ENCODE measurements at places on chromosomes 1 and 21.

DNA sequence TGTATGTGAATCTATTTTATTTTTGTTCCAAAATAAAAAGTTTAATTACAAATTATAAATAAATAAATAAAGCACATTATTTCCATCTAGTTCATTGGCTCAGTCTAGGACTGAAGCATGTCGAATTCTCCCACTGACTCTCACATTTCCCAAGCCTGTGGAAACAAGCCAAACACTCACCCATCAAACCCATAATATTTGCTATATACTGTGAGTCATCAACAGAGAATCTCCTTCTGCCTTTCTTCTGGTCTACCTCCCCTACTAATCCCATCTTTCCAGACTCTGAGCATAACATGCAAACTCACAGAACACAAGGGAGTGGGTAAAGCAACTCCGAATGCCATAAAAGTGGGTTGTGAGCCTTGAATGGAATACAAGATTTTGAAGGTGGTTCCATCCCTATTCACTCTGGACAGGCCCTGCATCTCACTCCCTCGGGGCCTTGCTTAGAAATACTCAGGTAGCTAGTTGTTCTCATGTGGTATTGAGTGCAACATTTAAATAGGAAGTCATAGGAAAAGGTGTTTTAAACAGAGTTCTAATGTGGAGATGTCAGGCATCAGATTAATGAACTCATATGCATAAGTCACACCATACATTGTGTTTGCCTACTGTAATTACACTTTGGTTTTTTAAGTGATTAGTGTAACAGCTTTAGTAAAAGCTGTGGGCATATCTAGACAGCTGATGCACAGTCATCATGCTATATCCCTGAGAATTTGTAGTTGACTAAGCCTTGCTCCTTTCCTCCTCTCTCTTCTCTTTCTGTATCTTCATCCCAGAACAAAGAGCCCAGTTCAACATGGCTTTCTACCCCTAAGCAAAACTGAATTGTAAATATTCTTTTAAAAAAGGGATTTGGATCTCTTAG is 47.0 kb downstream of the F5 start:
- no peak overlapping the region for H3K4me3 ChIP-seq
- H3K27me3 ChIP-seq = no peaks in the 10 kb centered on the region
- DNase-seq = no peak
- no peaks in the 10 kb centered on the region for H3K4me1 ChIP-seq

DNA sequence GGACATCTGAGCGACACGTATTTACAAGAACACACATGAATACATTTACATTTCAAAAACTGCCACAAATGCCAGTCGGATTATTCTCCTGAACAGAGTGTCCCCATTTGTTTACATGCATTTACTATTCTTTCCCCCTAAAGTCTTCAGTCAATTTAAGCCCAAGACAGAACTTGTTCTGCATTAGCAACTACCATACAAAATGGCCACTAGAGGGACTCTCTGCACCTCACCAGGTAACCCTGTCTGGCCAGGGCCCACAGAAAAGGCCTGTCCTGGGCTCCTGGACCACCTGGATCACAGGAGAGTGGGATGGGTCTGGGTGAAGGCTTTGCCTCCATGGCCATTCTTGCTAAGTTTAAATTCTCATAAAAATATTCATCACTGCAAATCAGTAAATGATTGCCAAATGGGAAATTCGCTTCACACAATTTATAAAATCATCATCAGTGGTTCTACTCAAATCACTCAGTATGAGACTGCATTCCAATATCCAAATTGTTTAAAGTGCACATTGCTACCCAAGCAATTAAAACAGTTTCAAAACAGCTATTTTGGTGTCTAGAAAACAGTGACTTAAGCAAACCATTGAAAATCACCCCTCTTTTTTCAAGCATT is 12.5 kb upstream of the GUCA2A start:
- no peak overlapping the region for H3K27ac ChIP-seq
- H3K27me3 ChIP-seq = no peaks in the 10 kb centered on the region
- peaks cover 4% of the 10 kb centered on the region for H3K36me3 ChIP-seq
- no peak overlapping the region for H3K4me3 ChIP-seq
- no peaks in the 10 kb centered on the region for H3K4me1 ChIP-seq

DNA sequence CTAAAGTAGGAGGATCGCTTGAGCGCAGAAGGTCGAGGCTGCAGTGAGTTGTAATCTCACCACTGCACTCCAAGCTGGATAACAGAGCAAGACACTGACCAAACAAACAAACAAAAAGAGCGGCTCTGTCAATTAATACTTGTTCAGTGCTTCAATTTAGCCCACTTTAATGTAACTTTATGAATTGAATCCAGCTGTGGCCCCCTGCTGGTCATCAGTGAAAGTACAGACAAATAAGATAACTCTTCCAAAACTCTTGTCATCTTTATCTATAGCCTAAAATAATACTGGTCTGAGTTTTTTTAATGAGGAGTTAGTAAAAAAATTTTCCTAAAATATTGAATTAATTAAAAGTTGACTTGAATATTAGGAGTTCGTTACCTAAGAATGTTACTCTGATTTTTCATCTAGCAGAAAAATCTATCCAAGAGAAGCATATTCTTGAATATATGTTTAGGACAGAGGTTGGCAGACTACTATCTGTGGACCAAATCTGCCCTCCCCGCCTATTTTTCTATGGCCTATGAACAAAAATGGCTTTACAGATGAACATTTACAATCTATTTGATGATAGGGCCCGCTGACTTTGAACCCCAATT is 26.1 kb downstream of the ATP5PF start:
- H3K36me3 ChIP-seq = no peaks in the 10 kb centered on the region
- no peak overlapping the region for H3K27ac ChIP-seq
- H3K4me1 ChIP-seq = no peaks in the 10 kb centered on the region
- DNase-seq = no peak

- no peak for DNase-seq
- H3K36me3 ChIP-seq = no peaks in the 10 kb centered on the region
- no peak overlapping the region for H3K4me3 ChIP-seq
- H3K4me1 ChIP-seq = no peaks in the 10 kb centered on the region
- no peaks in the 10 kb centered on the region for H3K27me3 ChIP-seq
- H3K27ac ChIP-seq = no peak overlapping the region
Observed at GRCh38 chr1:109644670-109645069, 11.2 kb upstream of the GSTM4 start.

DNA sequence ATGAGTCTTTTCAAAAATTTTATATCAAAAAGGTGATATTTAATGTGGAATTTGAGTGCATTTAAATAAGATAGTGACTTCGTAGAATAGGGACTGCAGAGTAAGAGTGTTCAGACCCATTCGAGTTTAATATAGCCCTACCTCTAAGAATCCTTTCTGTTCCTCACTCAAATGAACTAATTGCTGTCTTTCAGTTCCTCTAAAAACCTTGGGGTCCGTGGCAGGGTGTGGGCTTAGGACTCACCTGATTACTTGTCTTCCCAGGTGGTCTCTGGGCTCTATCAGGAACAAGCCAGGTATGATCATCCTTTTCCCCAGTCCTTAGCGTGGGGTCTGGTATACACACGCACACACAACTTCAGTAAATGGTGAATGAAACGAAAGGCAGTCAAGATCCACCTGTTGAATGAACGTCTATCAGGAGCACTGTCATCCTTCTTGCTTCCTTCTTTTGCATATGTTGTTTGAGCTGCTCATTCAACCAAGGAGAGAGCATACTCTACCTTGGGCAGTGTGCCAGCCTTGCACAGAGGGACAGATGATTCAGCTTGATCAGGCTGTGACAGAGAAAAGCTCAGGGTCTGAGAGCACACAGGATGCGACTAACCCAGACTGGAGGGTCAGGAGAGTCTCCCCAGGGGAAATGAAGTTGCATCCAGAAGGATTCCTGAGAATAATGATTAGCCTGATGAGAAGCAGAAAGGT is 1.2 kb upstream of the RNF11 start:
- H3K27ac ChIP-seq = no peak overlapping the region
- DNase-seq = no peak
- no peaks in the 10 kb centered on the region for H3K27me3 ChIP-seq
- H3K36me3 ChIP-seq = no peaks in the 10 kb centered on the region

- no peak for DNase-seq
- no peaks in the 10 kb centered on the region for H3K36me3 ChIP-seq
- H3K4me3 ChIP-seq = no peak overlapping the region
- no peak overlapping the region for H3K27ac ChIP-seq
Observed at GRCh38 chr1:44050261-44050660, 19.0 kb upstream of the SLC6A9 start.

DNA sequence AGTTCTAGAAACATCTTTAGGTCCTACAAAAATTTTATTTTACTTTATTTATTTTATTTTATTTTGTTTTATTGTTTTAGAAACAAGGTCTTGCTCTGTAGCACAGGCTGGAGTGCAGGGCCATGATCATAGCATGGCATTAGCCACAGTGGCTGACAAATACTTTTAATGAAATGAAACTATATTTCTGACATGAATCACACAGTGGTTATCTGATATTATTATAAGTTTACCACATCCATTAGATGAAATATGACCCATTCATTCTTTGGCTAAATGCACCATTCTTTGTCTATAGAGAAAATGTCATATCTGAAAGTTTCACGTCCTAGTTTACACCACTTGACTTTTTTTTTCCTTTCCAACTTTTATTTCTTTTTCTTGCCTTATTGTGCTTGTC is 613.4 kb upstream of the ADAMTS5 start:
- no peaks in the 10 kb centered on the region for H3K36me3 ChIP-seq
- no peak overlapping the region for H3K27ac ChIP-seq
- no peak for DNase-seq
- H3K27me3 ChIP-seq = no peaks in the 10 kb centered on the region

DNA sequence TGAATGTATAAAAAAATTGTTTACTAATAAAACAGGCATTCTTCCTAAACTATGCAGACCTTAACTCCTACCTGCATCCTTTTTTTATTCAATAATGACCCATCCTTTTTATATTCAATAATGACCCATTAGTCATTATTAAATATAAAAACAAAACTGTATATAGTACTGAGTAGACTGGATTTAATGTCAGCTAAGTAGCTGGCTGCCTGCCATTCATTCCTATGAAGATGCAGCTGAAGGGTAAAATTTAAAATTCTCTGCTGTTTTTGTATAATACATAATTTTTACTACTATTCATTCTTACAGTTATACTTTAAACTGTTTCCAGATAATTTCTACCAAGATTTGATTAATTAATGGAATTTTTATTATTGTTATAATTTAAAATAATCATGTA is 79.3 kb downstream of the DENND1B start:
- no peak overlapping the region for H3K4me3 ChIP-seq
- no peaks in the 10 kb centered on the region for H3K4me1 ChIP-seq
- DNase-seq = no peak
- H3K27ac ChIP-seq = no peak overlapping the region

- H3K27me3 ChIP-seq = peaks cover 10% of the 10 kb centered on the region
- H3K27ac ChIP-seq = no peak overlapping the region
- no peaks in the 10 kb centered on the region for H3K4me1 ChIP-seq
Observed at GRCh38 chr1:184972315-184973055, 1.8 kb downstream of the NIBAN1 start.

DNA sequence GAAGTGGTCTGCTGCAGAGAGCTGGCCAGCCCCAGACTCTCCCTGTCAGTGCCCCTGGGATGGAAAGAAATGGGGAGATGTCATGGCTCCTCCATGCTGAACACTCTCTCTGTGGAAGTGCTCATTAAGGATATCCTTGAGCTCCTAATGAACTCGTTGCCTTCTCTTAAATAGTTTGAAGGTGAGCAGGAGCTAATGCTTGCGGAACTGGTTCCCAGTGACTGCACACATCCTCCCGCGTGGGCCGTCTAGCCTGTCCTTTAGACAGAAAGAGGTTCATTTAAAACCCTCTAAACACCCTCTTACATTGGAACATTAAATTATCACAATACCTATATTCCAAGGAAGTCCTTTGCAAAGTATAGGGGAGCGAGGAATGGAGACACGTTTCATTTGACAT is 5.9 kb upstream of the WDR64 start:
- no peak overlapping the region for H3K4me3 ChIP-seq
- no peak overlapping the region for H3K27ac ChIP-seq
- no peaks in the 10 kb centered on the region for H3K36me3 ChIP-seq
- no peak for DNase-seq
- H3K27me3 ChIP-seq = no peaks in the 10 kb centered on the region
- no peaks in the 10 kb centered on the region for H3K4me1 ChIP-seq

- H3K27ac ChIP-seq = no peak overlapping the region
- H3K4me3 ChIP-seq = no peak overlapping the region
- H3K36me3 ChIP-seq = no peaks in the 10 kb centered on the region
- no peak for DNase-seq
Observed at GRCh38 chr1:22936681-22937080, 36.0 kb downstream of the LACTBL1 start.

GRCh38 chr1:116521186-116521585 is 49.6 kb downstream of the CD58 start:
- no peak overlapping the region for H3K27ac ChIP-seq
- H3K4me1 ChIP-seq = no peaks in the 10 kb centered on the region
- no peaks in the 10 kb centered on the region for H3K36me3 ChIP-seq
- H3K27me3 ChIP-seq = no peaks in the 10 kb centered on the region

DNA sequence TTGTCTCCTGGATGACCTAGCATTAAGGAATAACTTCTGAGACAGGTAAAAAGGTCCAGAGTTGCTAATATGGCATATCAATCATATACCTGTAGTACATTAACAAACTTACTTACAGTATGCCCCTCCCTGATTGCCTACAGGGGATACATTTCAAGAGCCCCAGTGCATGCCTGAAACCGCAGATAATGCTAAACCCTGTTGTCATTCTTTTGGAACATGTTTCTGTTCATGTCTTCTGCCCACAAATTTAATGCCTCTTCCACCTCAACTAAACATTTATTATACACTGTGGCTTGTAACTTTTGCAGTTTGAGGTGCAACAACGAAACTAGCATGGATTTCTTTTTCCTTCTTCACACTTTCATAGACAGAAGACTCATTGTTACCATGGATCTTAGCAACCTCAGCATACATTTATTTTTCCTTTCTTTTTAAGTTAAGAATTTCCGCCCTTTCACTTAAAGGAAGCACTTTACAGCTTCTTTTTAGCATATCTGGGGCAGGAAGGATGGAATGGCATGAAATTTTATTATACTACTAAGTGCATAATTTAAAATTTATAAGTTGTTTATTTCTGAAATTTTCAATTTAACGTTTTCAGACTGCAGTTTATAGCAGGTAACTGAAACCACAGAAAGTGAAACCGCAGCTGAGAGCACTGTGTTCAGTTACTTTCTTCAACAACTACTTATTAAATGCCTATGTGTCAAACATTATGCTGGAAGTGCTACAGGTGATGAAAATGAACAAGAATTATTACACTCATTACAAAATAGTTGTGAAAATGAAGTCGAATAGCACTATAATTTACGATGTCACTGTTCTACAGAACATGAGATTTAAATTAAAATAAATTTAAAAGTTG is 25.3 kb downstream of the F13B start:
- no peak overlapping the region for H3K27ac ChIP-seq
- DNase-seq = no peak
- H3K4me3 ChIP-seq = no peak overlapping the region
- H3K4me1 ChIP-seq = no peaks in the 10 kb centered on the region
- no peaks in the 10 kb centered on the region for H3K36me3 ChIP-seq
- H3K27me3 ChIP-seq = no peaks in the 10 kb centered on the region

DNA sequence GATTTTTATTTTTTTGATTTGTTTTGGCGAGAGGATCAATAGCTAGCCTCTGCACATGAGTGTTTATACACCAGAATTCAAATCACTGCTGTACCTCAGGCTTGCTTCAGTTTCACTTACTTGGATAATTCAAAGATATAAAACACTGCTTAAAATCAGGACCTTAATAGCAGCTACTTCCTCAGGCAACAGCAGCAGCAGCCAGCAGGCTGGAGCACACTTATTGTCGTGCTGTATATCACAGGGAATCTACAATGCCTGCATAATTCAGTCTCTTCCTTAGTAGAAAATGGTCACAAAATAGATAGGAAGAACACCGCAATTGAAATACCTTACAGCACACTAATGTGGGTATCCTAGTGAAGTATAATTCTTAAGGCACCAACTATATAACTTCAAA is 497.3 kb downstream of the NEGR1 start:
- peaks cover 2% of the 10 kb centered on the region for H3K4me1 ChIP-seq
- H3K36me3 ChIP-seq = no peaks in the 10 kb centered on the region
- no peak overlapping the region for H3K4me3 ChIP-seq
- H3K27me3 ChIP-seq = no peaks in the 10 kb centered on the region
- no peak overlapping the region for H3K27ac ChIP-seq
